Stimulated activated CD4-positive, alpha-beta T cell treated with anti-CD3 and anti-CD28 coated beads, Interleukin-15, amount 100 ng/mL, for 48 hours (primary cell): ENCODE measurements at places on chromosomes 16 and 17.

DNA sequence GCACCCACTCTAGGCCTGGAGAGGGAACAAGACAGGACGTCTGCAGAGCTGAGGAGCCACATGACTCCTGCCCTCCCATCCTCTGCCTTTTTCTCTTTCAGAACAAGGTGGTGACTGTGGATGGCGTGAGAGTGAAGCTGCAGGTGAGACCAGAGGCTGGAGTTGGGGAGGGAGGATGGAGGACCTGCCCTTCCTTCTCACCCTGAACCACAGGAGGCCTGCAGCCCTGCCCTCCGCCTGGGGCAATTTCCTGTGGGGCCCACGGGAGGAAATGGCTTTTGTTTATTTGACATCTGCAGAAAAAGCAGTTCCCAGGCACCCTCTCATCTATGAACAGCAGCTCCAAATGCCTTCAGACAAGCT is 5.1 kb downstream of the RAB37 start:
- DNase-seq: no peak

- DNase-seq: no peak
Observed at GRCh38 chr17:11372692-11373091, 131.7 kb downstream of the SHISA6 start.

GRCh38 chr16:87572959-87573358 is 29.3 kb upstream of the JPH3 start:
- no peak for DNase-seq

DNA sequence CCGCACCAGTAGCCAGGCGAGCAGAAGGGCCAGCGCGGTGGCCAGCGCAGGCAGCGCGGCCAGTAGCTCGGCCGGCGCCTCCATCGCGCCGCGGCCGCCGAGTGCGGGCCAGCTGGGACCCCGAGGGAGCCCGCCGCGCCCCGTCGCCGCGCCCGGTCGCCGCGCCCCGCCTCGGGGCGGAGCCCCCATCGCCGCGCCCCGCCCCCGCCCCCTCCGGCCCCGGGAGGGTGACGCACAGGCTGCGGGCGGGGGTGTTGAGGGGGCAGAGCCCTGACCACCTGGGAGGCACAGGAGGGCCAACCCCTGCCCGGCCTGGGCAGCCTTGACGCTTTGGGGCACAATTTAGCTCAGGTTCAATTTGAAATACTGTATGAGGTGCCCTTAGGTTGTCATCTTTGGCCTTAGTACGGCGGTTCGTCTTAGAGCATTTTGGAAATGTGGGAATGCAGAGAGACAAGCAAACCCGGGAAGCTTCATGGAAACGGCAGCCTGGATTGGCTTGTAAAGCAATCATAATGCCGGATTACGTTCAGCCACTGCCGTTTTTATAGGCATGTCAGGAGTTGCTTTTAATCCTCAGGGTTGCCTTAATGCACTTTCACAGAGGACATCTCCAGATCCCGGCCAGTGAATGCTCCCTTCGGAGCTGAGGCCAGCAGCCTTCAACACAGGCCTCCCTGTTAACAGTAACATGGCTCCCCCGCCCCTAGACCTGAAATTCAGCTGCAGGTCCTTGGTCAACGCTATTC is at the start of gene MXRA7:
Gene MXRA7 (minus strand): TSS at position 103 of the 749 bp plus-strand sequence. CDS start 19 bp downstream, at position 84.
- DNase-seq: peak; percentile 45

GRCh38 chr16:26772503-26772902 is 294.2 kb upstream of the C16orf82 start:
- no peak for DNase-seq

- no peak for DNase-seq
Observed at GRCh38 chr16:52812678-52813556, 239.8 kb downstream of the CHD9NB start.

- DNase-seq: no peak
Observed at GRCh38 chr16:86887416-86887815, 309.1 kb downstream of the FOXL1 start.

- DNase-seq: no peak
Observed at GRCh38 chr17:5943982-5944381, 126.2 kb upstream of the WSCD1 start.

- DNase-seq: no peak
Observed at GRCh38 chr16:47787696-47788095, 326.6 kb downstream of the PHKB start.

DNA sequence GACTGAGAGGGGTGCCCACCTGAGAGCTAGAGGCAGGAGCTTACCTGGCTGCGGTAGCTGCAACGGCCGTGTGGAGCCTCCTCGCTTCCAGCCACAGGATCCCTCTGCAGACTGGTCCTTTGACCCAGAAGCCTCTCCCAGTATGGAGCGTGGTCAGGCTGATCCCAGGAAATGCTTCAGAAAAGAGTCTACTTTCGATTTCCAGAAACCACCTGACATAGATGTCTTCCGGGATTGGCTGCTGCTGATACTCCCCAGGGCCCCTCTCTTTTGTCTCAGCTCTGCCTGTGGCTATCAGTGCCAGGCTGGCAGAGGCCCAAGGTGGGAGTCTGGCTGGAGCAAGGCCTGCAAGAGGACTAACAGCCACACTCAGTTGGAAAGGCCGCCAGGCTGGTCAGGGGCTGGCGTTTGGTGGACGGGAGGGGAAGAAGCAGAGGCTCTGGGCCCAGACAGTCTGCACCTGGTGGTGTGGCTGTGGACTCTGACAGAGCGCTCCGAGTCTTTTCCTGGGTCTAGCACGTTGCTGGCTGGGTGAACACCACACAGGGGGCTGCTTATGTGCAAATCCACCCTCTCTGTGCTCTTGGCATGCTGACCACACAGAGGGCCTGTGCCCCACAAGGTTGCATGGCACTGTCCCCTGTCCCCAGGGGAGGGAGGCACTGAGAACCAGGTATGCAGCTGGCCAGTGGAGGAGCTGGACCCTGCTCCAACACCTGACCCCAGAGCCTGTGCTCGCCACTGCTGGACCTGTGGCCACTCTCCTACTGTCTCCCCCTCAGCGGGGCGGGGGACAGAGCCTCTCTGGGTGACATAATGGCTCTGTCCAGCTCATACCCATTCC is at the start of gene LGALS3BP:
Gene LGALS3BP (minus strand): TSS at position 144 of the 844 bp plus-strand sequence. CDS start 2,732 bp downstream, outside the sequence.
- peak; percentile 15 for DNase-seq

DNA sequence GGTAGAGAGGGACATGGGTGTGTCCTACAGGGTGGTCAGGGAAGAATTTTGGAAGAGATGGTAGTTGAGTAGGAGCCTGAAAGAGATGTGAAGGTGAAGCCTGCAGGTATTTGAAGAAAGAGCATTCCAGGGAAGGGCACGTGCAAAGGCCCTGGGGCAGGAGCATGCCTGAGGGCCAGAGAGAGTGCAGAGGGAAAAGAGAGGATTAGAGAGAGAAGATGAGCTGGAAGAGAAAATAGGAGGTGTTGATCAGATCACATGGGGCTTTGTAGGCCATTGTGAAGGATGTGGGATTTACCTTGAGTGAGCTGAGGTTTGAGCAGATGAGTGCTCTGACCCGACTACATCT is 455.0 kb downstream of the HAPSTR1 start:
- no peak for DNase-seq

- no peak for DNase-seq
Observed at GRCh38 chr16:81466356-81466980, 21.9 kb downstream of the CMIP start.

DNA sequence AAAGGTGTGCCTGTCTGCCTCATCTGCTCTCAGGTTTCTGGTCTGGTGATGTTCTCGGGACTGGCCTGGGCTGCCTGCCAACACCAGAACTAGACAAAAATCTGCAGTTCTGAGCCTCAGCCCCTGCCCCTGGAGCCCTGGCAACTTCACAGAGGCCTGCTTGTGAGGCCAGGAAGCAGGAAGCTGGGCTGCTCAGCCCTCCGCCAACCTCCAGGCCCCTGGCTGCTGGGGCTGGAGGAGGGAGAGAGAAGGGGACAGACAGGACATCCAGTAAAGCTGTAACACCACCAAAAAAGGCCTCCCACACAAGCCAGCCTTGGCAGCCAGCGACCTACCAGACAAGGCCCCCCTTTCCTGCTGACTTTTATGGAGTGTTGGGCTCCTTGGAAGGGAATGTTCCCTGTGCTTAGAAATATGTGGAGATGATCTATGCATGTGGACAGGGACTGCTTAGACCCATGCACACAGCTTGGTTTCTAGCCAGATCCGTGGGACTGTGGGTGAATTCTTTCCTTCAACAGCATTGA is 157.6 kb downstream of the XYLT1 start:
- no peak for DNase-seq

GRCh38 chr17:39822051-39822451 is 42.1 kb downstream of the IKZF3 start:
- no peak for DNase-seq

DNA sequence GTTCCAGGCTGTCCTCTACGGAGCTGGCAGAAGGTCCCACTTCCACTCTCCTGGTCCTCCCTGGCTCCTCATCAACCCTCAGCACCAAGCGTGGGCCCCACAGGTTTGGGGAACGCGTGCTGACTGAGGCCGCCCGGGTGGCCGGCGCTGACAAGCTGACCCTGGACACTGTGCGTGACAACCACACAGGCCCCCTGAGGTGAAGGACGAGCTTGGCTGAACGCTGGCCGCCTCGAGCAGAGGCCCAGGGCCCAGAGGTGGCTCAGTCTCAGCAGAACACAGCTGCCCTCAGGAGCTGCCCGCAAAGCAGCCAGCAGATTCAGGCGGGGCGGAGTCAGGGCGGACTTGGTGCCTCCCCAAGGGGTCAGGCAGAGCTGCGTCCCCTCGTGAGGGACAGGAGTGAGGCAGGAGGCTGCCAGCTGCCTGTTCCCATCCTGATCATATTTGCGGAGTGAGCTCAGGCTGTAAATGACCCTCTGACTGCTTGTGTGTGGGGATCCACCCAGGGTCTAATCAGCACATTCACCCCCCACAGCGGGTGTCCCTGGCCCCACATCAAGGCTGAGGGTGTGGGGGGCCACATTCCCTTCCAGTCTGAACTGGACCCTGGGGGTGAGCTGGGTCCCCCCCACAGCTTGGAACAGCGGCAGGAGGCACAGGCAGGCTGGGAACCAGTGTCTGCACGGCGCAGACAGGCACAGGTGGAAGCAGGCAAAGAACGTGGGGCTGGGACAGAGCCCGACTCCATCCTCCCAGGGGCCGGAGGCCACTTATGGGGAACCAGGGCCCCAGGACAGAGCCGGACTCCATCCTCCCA is 105.1 kb upstream of the METRNL start:
- no peak for DNase-seq

DNA sequence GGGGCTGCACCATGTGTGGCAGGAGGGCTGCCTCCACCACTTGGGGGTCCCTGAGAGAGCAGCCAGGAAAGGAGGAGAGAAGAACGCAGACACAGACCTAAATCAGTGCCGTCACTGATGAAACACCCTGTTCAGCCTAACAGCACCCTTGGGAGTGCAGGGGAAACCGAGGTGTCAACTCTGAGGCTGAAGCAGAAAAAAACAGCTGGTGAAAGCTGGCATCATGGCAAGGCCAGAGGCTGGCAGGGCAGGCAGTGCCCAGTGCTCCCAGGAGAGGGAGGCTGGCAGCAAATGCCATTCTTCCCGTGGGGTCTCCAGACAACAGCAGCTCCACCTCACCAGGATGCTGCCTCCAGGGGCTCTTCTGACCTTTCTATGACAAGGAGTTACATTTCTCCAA is 23.1 kb downstream of the SPHK1 start:
- no peak for DNase-seq

DNA sequence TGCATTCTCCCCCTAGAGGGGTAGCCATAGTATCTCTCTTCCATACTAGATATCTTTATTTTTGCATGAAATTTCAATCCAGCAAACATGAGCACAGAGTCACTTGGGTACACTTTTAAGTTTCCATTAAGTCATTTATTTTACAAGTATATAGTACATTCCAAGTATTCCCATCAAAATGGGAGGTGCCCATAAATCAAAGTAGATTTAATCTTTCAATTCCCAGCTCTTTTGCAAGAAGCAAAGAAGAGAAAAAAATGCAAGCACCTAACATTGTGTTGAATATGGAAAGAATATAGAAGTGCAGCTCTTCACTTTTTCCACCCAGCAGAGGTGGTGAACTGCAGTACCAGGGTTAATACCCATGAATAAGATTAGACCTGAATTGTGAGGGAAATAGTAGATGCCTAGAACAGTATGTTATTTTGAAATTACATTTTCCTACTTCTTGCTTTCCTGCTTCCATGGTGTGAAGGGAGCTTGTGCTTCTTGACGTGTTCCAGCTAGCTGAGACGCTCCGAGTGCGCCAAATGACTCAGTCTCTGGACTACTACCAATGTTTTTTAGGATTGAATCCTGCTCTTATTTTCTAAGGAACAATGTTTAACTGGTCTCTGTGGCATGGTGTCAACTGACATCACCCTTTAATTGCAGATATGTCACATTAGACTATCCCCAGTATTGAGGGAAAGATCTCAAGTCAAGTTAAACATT is 151.1 kb upstream of the MAF start:
- no peak for DNase-seq

- no peak for DNase-seq
Observed at GRCh38 chr17:81440511-81441244, 45.4 kb downstream of the BAHCC1 start.

DNA sequence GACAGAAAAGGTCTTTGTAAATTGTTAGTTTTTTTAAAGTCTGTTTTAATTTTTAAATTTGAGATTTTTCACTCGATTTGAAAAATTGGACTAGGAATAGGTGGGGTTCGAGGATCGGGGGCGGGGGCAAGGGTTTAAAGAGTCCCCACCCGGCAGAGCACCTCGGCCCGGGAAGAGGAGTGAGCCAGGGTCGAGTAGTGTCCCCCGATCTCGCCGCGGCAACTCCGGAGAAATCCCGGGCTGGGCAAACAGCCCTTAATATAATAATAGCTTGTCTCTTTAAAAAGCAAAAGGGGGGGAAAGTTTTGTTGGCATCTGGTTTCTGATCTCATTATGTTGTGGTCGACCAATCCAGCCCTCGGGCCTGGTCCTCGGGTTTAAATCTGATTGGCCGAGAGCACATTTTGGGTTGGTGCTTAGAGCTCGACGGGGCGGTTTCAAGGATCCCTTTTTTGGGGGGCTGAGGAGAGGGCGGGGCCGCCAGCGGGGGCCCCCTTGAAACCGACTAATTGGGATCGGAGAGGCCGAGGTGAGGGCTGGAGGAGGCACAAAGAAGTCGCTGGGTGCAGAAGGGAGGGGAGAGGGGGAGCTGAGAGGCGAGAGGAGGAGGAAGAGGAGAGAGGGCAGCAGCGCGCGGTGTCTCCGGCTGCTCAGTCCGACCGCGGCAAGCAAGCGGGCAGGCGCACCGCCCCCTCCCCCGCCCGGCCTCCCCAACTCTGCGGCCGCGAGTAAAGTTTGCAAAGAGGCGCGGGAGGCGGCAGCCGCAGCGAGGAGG is at the start of gene FZD2:
Gene FZD2 (plus strand): TSS at position 653 of the 775 bp plus-strand sequence. CDS start 205 bp downstream, outside the sequence.
- peak; percentile 8 for DNase-seq

- no peak for DNase-seq
Observed at GRCh38 chr17:19727501-19728078, 11.2 kb upstream of the SLC47A2 start.
